ENCODE measurements at places on chromosomes 13 and 19. TPM values are rescaled to one million over a fixed set of nuclear protein-coding genes. Genes with fewer than 3 reads are reported as not detected.

Gene ZNF90
- 7.5 TPM for total RNA-seq

Gene ATP5F1D
- 15.7 TPM for total RNA-seq

Gene ZNF30
- total RNA-seq = 9.7 TPM

Gene SIGLEC10
- 1.9 TPM for total RNA-seq

Gene KLF16
- 3.4 TPM for total RNA-seq

Gene LILRB2
- not detected for total RNA-seq

Gene TYROBP
- 3.4 TPM for total RNA-seq

Gene TUBA3C
- total RNA-seq = not detected

Gene TGFBR3L
- total RNA-seq = not detected

Gene KLK2
- total RNA-seq = not detected

Gene SLC5A5
- total RNA-seq = not detected

Gene IGFL3
- total RNA-seq = not detected

Gene FAM83E
- total RNA-seq = not detected

Gene BRSK1
- 82.9 TPM for total RNA-seq

Gene FUT1
- total RNA-seq = 0.31 TPM

Gene ZNF554
- total RNA-seq = 15.7 TPM

Gene KEAP1
- 38.5 TPM for total RNA-seq

Gene ZNF729
- total RNA-seq = not detected

Gene LRRC63
- total RNA-seq = 4.4 TPM

Gene ICAM3
- 0.63 TPM for total RNA-seq

Gene SYCN
- not detected for total RNA-seq

Gene ERICH6B
- not detected for total RNA-seq
